ENCODE measurements at places on chromosomes 1 and 21.

- no peak for DNase-seq
- H3K27me3 ChIP-seq = no peaks in the 10 kb centered on the region
- no peaks in the 10 kb centered on the region for H3K4me1 ChIP-seq
- H3K27ac ChIP-seq = no peak overlapping the region
- H3K36me3 ChIP-seq = no peaks in the 10 kb centered on the region
These were observed 37.6 kb downstream of the ALG6 start for GRCh38 chr1:63405021-63405420.

DNA sequence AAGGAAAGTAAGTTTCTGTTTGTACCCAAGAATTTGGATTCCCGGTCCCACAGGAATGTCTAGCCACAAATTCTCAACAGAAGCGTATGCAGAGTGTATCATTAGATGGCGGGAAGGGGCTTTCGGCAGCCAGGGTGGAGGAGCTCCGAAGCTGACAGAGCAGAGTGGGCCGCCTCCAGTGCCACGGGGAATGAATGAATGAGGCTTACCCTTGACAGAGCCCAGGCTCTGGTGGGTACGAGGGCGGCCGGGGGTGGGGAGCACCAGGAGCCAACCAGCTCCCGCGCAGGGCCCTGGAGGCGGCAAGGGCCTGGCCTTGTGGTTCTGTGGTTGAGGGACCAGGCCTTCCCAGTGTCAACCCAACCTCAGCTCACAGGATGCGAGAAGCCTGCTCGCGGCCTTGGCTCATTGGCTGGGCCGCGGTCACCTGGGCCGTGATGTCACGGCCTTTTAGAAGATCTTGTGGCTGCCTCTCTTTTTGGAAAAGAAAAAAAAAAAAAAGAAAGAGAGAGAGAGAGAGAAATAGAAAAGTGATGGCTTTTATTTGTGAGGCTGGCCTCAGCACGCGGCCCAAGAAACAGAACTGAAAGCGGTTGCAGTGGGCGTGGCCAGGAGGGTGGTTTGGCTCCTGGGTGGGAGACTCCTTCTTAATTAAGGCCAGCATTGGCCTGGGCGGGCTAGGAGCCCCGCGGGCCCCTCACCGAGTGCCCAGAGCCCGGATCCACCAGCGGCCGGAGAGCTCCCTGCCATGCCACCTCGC is 34.9 kb upstream of the RUNX3 start:
- peak overlapping the region; percentile 60 for H3K27ac ChIP-seq
- peaks cover 54% of the 10 kb centered on the region for H3K4me1 ChIP-seq
- DNase-seq = peak; percentile 82
- peak overlapping the region; percentile 53 for H3K4me3 ChIP-seq

DNA sequence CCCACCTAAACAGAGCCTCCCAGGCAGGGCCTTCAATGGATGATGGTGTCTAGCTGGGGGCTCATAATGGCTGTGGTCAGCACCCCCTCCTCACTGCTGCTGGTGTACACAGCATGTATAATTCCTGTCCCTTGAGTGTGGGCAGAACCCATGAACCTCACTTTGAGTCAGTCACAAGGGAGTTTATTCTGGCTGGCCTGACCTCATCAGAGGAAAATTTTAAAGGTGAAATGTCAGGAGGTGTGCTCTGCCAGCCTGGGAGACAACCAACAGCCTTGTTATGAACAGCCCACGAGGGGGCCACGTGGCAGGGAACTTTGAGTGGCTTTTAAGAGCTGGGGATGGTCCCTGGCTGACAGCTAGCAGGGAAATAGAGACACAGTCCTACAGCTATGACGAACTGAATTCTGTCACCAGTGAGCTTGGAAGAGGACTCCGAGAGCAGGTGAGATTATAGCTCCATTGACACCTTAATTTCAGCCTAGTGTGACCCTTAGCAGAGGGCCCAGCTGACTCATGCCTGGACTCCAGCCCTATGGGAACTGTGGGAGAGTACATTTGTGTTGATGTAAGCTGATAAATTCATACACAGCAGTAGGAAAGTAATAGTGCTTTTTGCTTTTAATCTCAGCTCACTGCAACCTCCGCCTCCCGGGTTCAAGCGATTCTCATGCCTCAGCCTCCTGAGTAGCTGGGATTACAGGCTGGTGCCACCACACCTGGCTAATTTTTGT is 73.5 kb upstream of the RUNX3 start:
- H3K27ac ChIP-seq = no peak overlapping the region
- H3K4me1 ChIP-seq = peaks cover 32% of the 10 kb centered on the region
- DNase-seq = no peak
- H3K4me3 ChIP-seq = no peak overlapping the region
- H3K36me3 ChIP-seq = no peaks in the 10 kb centered on the region

GRCh38 chr1:63893976-63894375 is 120.2 kb downstream of the ROR1 start:
- H3K27me3 ChIP-seq = no peaks in the 10 kb centered on the region
- H3K4me3 ChIP-seq = no peak overlapping the region
- H3K4me1 ChIP-seq = no peaks in the 10 kb centered on the region
- no peak overlapping the region for H3K27ac ChIP-seq

GRCh38 chr21:40402884-40403582 is 443.9 kb downstream of the DSCAM start:
- no peaks in the 10 kb centered on the region for H3K36me3 ChIP-seq
- H3K4me3 ChIP-seq = no peak overlapping the region
- H3K27ac ChIP-seq = no peak overlapping the region

DNA sequence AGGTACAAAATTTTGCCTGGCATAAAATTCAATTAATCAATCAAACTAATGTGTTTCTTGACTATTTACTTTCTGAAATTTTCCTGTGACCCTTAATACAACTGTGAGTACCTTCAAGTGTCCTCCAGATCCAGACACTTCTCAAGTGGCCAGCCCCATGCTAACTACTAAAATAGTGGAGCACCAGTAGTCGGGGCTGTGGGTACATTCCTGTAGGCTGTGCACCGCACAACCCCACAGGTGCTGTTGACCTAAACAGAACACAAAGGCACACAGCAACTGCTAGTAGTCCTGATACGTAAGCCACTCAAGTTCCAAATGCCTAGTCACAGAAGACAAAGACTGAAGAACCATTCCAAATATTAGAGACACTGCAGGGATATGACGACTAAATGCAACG is 36.6 kb downstream of the TMEM50B start:
- H3K27ac ChIP-seq = no peak overlapping the region
- H3K4me1 ChIP-seq = no peaks in the 10 kb centered on the region
- H3K4me3 ChIP-seq = no peak overlapping the region
- H3K27me3 ChIP-seq = no peaks in the 10 kb centered on the region

- H3K4me3 ChIP-seq = peak overlapping the region; percentile 97
- no peak for DNase-seq
- H3K27me3 ChIP-seq = no peaks in the 10 kb centered on the region
- peaks cover 10% of the 10 kb centered on the region for H3K36me3 ChIP-seq
- H3K27ac ChIP-seq = peak overlapping the region; percentile 93
- H3K4me1 ChIP-seq = peaks cover 38% of the 10 kb centered on the region
These were observed 725 bp downstream of the RTCA start for GRCh38 chr1:100266741-100267140.

- H3K27ac ChIP-seq = no peak overlapping the region
- no peak for DNase-seq
- H3K4me3 ChIP-seq = no peak overlapping the region
- no peaks in the 10 kb centered on the region for H3K4me1 ChIP-seq
- no peaks in the 10 kb centered on the region for H3K36me3 ChIP-seq
- no peaks in the 10 kb centered on the region for H3K27me3 ChIP-seq
These were observed 43.9 kb downstream of the GRHL3 start for GRCh38 chr1:24362982-24363614.

GRCh38 chr1:59549903-59550302 is 253.0 kb downstream of the FGGY start:
- no peak overlapping the region for H3K4me3 ChIP-seq
- no peaks in the 10 kb centered on the region for H3K36me3 ChIP-seq
- H3K27ac ChIP-seq = no peak overlapping the region
- DNase-seq = no peak
- no peaks in the 10 kb centered on the region for H3K4me1 ChIP-seq
- no peaks in the 10 kb centered on the region for H3K27me3 ChIP-seq

GRCh38 chr1:39266269-39266668 is 61.8 kb downstream of the MACF1 start:
- no peaks in the 10 kb centered on the region for H3K36me3 ChIP-seq
- H3K4me1 ChIP-seq = peaks cover 60% of the 10 kb centered on the region
- DNase-seq = no peak
- no peak overlapping the region for H3K27ac ChIP-seq
- H3K4me3 ChIP-seq = no peak overlapping the region

GRCh38 chr1:89499320-89499719 is 25.3 kb upstream of the LRRC8B start:
- no peaks in the 10 kb centered on the region for H3K4me1 ChIP-seq
- H3K4me3 ChIP-seq = no peak overlapping the region
- no peak overlapping the region for H3K27ac ChIP-seq
- H3K36me3 ChIP-seq = no peaks in the 10 kb centered on the region

DNA sequence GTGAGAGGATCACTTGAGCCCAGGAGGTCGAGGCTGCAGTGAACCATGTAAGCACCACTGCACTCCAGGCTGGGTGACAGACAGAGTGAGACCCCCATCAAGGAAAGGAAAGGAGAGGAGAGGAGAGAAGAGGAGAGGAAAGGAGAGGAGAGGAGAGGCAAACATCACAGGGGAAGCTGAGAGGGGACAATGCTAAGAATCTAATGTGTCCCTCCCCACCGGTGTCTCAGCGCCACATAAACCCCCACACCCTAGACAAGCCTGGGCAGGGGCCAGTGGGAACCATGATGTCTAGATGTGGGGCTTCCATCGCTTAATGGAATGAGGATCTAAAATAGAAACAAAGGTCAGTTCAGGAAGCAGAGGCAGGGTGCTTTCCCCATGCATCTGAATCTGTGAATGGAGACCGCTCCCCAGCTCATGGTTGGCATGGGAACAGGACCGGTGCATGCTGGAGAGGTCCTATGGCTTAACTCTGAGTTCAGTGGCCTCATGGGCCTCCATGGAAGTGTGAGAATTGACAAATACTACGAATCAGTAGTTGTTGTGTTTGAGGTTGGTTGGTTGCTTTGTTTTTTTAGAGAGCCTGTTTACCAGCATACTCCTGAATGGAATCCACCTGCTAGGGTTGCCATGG is 16.3 kb upstream of the LAPTM5 start:
- no peak overlapping the region for H3K27ac ChIP-seq
- no peaks in the 10 kb centered on the region for H3K4me1 ChIP-seq
- H3K4me3 ChIP-seq = no peak overlapping the region

DNA sequence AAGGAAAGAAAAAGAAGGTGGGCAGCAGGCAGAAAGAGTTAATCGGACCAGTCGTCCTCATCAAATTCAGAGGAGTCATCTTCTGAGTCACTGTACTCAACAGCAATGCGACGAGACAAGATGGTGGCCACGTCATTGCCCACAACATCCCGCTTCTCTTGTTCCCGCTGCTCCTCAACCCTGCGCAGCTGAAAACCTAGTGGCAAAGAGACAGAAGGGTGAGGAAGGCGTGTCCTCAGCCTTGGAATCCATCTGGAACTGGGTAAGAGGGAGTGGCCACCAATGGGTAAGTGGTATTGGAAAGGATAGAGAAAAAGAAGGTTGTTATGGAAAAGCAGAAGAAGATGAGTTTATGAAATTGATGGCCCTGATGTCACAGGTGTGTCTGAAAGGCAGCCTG is 15.7 kb downstream of the GPR3 start:
- H3K27ac ChIP-seq = no peak overlapping the region
- H3K4me3 ChIP-seq = no peak overlapping the region
- no peaks in the 10 kb centered on the region for H3K27me3 ChIP-seq
- H3K36me3 ChIP-seq = peaks cover 36% of the 10 kb centered on the region

GRCh38 chr21:42566524-42567213 is 53.0 kb downstream of the SLC37A1 start:
- H3K36me3 ChIP-seq = no peaks in the 10 kb centered on the region
- H3K4me1 ChIP-seq = no peaks in the 10 kb centered on the region
- DNase-seq = peak; percentile 39

DNA sequence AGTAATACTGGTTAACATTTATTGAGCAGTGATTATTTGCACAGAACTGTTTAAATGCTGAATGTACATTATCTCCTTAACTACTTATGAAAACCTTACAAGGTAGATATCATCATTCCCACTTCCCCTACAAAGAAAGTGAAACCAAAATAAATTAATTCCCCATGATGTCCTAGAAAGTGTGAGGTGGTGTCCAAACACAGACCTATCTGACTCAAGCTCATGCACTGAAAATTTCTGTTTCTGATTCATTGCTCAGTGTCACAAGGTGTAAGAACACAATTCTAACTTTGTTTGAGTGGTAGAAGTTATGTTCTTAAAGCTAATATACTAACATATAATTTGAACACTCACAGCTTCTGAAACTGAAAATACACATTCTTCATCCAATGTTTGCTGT is 178.7 kb downstream of the MRPL39 start:
- no peaks in the 10 kb centered on the region for H3K36me3 ChIP-seq
- no peaks in the 10 kb centered on the region for H3K27me3 ChIP-seq
- H3K4me1 ChIP-seq = no peaks in the 10 kb centered on the region
- no peak for DNase-seq

DNA sequence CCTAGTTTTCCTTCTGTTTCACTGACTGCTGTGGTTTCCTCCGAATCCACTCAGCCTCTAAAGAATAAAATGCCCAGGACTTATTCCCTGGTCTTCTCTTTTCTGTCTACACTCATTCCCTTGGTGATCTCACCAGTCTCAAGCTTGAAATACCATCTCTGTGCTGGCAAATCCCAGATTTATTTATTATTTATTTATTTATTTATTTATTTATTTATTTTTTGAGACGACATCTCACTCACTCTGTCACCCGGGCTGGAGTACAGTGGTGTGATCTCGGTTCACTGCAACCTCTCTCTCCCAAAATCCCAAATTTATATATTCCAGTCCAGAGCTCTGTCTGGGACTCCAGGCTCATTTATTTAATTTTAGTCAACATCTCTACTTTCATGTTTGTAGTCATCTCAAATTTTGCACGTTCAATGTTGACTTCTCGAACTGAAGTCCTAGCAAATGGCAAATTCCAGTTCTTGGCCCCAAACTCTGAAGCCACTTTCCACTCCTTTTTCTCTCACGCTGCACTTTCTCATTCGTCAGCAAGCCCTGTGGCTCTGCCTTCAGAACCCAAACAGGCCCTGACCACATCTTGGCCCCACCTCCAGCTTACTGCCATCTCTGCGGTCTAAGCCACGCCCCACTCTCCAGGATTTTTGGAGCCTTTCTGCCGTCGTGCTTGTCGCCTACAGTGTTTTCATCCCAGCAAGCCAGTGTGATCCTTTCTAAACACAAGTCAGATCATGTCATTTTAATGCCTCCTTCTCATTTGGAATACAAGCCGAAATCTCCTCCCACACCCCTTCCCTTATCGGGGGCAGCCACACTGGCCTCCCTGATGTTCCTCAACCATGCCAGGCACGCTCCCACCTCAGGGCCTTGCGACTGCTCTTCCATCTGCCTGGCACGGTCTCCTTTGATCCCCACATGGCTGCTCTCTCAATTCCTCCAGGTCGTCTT is 14.2 kb upstream of the TENT5B start:
- H3K27me3 ChIP-seq = no peaks in the 10 kb centered on the region
- no peaks in the 10 kb centered on the region for H3K36me3 ChIP-seq
- no peak for DNase-seq
- no peaks in the 10 kb centered on the region for H3K4me1 ChIP-seq

GRCh38 chr21:42636520-42637266 is 16.7 kb upstream of the PDE9A start:
- H3K36me3 ChIP-seq = no peaks in the 10 kb centered on the region
- H3K4me1 ChIP-seq = peaks cover under 1% of the 10 kb centered on the region
